ENCODE measurements at places on chromosomes 2 and 18.
A peak's percentile ranks its signal among the peaks of the same experiment; 100 is the strongest.

- no peak for DNase-seq
Measured at GRCh38 chr2:41949091-41949882, 98.5 kb upstream of the PKDCC start.

DNA sequence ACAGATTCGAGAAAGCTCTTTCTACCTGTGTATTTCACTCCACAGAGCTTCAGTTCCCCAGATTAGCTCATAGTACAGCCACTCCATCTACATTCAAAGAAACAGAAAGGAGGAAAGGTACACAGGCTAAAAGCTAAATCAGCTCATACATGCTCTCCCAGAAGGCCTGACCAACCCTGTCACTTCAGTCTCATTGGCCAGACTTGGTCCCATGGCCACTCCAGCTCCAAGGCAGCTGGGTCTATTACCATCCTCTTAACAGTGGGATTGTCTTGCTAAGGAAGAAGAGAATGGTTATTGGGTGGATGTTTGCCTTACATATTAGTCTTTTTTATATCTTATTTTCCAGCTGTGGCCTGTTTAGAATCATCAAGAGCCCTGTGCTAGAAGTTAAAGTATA, 572.6 kb downstream of the ARHGAP15 start:
- DNase-seq = no peak

DNA sequence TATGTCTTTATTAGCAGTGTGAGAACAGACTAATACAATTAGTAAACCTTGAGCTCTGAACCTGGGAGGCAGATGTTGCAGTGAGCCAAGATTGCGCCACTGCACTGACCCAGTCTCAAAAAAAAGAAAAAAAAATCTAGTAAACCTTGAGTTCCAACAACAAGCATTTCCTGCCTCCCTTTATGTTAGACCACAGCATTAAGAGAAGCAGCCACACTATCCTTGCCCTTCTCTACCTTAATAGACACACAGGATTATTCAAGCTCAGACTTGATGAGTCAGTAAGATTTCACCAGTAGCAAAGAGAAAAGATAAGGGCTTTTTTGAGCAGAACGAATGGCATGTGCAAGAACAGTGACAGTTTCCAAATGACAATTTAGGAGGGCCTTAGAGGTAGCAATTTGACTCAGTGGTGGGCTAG, 18.0 kb upstream of the GLS start:
- no peak for DNase-seq

- DNase-seq = peak; percentile 35
Measured at GRCh38 chr2:35410431-35411061, 945.0 kb upstream of the CRIM1 start.

DNA sequence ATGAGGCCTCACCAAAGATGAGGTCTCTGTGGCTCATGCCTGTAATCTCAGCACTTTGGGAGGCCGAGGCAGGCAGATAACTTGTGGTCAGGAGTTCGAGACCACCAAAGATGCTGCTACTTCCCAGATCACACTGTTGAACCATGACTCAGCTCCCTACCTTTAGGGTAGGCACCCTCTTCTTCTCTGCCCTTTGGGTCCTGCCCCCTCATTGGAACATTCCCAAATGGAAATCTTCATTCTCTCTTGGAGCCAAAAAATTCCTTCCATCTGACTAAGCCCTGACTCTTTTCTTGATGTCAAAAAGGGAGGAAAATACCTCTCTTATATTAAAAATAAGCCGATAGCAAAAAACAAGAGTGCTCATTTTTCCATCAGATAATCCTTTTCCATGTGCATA, 183.5 kb downstream of the PAX3 start:
- no peak for DNase-seq

All from fibroblast of mammary gland (primary cell).